ENCODE measurements at places on chromosomes 6 and 20.

DNA sequence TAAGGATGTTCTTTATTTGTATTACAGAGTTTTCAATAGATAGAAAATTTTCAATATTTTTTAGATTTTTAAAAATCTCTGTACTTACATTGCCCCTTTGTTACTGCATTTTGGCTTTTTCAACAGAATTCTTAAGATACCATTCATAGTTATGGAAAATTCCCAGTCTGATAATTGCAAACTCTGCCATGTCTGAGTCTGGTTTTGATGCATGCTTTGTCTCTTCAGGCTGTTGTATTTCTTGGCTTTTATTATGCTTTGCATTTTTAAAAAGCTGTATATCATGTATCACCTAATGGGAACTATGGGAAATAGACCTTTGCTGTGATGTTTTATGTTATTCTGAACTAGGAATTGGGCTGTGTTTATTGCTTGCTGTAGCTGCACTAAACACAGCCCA is 898.9 kb upstream of the ADGRB3 start:
- DNase-seq = no peak

DNA sequence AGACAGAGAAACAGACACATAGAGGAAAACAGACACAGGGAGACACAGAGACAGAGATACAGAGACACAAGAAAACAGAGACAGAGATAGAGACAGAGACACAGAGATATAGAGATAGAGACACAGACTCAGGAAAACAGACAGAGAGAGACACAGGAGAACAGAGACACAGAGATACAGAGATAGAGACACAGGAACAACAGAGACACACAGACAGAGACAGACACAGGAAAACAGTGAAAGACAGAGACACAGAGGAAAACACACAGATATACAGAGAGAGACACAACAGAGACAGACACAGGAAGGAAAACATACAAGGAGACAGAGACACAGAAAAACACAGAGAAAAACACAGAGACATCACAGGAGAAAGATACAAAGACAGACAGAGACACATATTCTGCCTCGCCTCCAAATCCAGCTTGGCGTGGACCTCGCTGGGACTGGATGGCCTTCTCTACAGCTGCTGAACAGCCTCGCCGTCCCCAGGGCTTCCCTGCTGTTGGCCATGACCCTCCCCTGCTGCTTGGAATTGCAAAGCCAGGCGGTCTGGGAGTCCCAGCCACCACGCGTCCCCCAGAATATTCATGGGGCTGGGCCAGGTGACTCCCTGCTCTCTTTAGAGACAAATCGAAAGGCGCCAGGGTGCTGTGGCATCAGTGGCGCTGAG is 36.8 kb downstream of the NTSR1 start:
- no peak for DNase-seq

DNA sequence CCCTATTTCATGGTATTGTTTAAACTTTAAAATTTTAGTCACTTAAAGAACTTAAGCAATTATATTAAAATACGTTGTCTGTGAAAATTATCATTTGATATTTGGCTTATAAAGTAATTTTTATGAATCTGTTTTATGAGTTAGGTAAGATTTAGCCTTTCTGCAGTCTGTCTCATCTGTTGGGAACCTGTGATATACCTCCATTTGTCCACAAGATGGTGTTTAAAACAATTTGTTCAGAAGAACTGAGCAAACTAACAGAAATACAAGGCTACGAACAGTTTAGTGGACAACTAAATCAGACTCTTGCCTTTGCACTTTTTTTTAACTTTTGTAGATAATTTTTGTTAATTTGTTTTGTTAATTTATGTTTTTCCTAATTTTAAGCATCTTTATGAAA is 92.4 kb downstream of the COL9A1 start:
- no peak for DNase-seq

DNA sequence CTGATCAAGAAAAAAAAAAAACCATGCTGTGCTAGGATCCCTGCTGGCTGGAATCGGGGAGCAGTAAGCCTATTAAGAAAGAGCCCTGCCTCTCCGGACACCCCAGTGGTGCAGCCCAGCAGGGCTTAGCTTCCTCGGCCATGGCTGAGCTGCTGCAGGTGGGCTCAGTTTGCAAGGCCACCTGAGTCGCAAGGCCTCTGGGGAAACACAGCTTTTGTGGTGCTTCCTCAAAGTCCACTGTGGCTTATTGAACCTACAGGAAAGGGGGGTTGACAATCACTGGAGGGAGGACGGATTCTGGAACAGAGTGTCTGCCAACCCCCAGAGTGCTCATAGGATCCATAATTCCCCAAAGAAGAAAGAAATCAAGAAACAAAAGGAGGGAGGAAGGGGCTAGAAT is 240.8 kb downstream of the SMOC2 start:
- no peak for DNase-seq

DNA sequence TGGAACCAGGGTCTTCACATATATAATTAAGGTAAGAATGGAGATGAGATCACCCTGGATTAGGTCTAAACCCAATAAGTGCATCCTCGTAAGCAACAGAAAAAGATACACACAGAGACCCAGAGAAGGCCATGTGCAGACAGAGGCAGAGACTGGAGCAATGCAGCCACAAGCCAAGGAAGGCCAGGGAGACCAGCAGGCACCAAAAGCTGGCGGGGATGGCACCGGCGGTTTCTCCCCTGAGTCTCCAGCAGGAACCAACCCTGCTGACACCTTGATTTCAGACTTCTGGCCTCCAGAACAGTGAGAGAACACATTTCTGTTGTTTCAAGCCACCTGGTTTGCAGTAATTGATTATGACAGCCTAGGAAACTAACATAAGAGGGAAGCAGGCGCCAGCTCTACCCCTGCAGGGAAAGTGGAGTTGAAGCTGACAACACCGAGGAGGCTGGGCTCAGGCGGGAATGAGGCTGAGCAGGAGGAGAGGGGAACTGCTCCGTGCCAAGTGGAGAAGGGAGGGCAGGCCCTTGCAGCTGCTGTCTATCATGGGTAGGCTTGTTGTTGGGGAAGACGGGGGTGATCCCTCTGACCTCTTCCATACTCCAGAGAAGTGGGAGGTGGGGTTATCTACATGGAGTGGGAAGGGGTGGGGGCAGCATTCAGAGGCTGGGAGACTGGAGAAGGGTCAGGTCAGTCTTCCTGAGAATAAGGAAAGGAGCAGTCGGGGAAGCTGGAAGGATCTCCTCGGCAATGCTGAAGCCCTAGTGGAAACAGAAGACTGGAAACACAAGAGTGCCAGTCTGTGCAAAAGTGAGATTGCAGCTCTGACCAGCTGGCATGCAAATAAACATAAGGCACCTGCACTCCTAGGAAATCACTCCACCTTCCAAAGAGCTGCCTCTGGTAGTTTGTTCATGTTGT is 72.7 kb downstream of the NFATC2 start:
- no peak for DNase-seq

DNA sequence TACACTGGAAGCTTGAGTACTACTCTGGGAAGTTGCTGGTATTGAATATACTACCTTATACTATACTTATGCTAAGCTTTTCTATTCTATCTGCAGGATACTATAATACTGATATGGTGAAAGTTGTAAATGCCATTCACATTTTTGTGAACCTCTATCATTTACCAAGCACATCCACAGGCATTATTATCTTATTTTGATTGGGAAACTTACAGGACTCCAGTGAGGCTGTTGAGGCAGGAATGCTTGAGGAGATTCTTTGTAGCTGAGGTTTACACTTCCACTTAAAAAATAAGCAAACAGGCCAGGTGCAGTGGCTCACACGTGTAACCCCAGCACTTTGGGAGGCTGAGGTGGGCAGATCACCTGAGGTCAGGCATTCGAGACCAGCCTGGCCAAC is 442.9 kb downstream of the QKI start:
- no peak for DNase-seq

- no peak for DNase-seq
These were observed 38.5 kb downstream of the TPD52L1 start for GRCh38 chr6:125191916-125192609.

- DNase-seq = peak; percentile 81
These were observed 27.9 kb upstream of the ABT1 start for GRCh38 chr6:26568601-26569432.

GRCh38 chr20:59749301-59749700 is 145.0 kb downstream of the PHACTR3 start:
- no peak for DNase-seq

DNA sequence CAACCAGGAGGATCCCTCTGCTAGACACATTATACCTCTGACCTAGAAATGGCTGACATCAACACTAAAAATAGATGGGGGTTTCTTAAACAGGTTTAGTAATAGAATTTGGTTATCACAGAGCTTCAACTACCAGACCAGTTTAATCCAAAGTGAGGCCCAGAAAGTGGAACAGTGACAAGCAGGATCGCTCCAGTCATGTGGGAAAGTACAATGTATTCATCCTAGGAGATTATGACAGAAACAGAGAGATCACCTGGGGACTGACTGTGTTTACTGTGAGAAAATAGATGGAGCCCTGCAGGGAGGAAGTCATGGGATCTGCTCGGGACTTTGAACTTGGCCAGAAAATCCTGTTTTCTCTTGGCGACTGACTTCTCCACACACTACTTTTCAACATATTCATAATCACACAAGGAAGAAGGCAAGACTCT is 238.7 kb upstream of the SOX4 start:
- peak; percentile 41 for DNase-seq

DNA sequence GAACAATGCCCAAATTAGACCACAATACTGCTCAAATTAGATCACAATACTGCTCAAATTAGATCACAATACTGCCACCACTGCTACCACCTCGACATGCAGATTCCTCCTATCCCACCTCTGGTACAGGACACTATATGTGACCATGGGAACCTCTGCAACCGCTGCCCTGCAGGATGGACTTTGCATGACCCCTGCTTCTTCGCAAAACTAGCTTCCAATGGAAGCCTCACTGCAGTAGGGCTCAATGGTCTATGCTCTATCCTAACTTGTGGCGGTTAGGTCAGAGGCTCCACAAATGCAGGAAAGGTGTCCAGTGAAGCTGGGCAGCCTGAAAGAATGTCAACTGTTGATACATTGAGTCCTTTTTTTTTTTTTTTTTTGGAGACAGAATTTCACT is 7.8 kb upstream of the TXNDC5 start:
- no peak for DNase-seq

GRCh38 chr20:3166338-3166912 is 6.8 kb upstream of the FASTKD5 start:
- DNase-seq = no peak

GRCh38 chr6:38364127-38364526 is 275.6 kb downstream of the BTBD9 start:
- DNase-seq = no peak

- DNase-seq = no peak
These were observed 30.1 kb downstream of the GMDS start for GRCh38 chr6:2215342-2215741.

GRCh38 chr6:106048336-106048735 is 37.8 kb upstream of the PRDM1 start:
- no peak for DNase-seq

GRCh38 chr20:53735536-53736050 is 142.0 kb upstream of the ZNF217 start:
- no peak for DNase-seq

DNA sequence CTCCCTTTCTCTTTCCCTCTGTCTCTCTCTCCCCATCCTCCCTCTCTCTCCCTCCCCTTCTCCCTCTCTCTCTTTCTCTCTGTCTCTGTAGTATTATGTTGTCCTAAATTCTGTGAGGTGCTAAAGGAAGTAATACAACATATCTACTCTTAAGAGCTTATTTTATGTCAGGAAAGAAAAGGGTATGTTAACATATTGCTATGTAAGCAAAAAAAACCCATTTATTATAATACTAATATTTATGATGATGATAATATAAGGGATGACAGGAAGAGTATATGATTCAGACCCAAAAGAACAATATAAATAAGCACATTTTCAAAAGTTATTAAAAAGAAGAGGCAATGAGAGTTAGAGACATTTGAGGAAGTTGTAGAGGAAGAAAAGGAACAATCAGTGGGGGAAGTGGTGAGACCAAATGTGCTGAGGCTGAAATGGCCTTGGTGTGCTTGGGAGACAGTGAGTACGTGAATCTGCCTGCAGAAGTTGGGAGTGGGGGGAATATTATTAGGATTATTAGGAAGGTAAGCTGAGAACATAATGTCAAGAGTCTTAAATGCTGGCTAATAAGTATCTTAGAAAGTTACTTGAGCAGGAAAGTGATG is 303.6 kb upstream of the FERMT1 start:
- no peak for DNase-seq

- no peak for DNase-seq
These were observed 176.2 kb downstream of the ISM1 start for GRCh38 chr20:13397300-13397724.

GRCh38 chr6:139722530-139722929 is 348.1 kb upstream of the CITED2 start:
- DNase-seq = no peak

- no peak for DNase-seq
These were observed 113.2 kb downstream of the CARMIL1 start for GRCh38 chr6:25392372-25392771.

DNA sequence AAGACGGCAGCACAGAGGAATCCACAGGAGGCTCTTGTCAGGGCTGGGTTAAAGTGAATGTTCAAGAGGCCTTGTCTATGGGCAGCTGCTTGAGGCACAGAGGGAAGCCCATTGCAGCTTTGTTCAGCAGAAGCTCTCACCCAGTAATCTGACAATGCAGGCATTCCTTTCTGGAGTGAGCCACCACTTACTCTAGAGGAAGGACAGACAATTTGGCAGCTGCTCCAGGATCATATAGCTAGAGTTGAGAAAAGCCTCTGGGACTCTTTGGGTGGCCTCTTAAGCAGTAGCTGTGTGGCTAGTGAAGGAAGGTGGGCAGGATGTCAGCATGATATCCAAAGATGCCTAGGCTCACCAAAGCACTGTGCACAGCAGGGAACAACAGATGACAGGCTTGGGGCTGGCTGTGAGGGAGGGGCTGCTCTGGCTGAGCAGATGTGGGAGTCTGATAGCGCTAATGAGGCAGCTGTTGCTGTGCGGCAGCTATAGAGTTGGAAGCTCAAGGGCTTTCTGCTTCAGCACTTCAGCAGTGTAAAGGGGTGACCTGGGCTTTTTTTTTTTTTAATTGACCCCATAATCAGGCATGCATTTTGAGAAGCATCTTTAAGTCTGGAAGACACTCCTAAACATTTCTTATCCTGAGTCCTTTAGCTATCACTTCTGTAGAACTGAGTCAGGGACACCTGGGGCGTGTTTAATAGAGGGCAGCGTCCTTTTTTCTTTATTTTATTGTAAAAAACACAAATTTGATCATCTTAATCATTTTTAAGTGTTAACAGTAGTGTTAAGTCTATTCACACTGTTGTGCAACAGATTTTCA is 27.2 kb downstream of the CMTR1 start:
- no peak for DNase-seq

DNA sequence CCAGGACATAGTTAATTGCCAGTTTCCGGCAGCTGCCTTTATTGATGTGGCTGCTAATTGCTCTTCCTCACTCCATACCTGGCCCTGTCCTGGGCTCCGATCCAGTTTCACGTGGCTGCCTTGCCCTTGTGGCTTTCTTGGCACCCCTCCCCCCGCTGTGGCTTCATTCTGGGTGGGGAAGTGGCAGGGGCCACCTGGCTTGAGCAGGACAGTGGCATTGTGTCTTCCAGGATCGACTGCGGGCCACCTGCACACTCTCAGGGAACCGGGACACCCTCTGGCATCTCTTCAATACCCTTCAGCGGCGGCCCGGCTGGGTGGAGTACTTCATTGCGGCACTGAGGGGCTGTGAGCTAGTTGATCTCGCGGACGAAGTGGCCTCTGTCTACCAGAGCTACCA is 10.8 kb downstream of the MAVS start:
- no peak for DNase-seq

Measured in NCI-H2081 treated with DMSO at 0.1 percent for 48 hours (cell line).